ENCODE measurements at places on chromosomes 5 and 9. TPM values are rescaled to one million over a fixed set of nuclear protein-coding genes. Genes with fewer than 3 reads are reported as not detected.

The ENDOG gene
- 37.9 TPM for total RNA-seq

The GPR151 gene
- not detected for total RNA-seq

- DNase-seq = no peak
Measured at GRCh38 chr5:150774145-150774544, 4.4 kb upstream of the SMIM3 start.

- DNase-seq = no peak
Measured at GRCh38 chr9:116928884-116929283, 241.8 kb downstream of the TRIM32 start.

DNA sequence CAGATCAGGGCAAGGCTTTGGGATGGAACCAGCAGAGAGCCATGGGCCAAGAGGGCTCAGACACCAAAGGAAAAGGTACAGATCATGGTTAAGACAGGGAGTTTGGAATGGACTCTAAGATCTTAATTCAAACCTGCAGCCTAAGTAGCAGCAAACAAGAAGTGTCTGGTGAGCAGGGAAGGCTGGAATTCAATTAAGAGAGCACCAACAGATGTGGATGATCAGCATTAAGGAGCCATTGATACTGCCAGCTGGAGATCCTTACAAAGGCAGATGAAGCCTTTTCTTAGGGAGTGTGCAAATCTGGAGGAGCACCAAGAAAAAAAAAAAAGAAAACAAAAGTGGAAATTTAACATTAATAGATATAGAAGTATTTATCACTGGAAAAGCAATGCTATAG is 516.8 kb downstream of the RASEF start:
- DNase-seq = no peak

The NRG2 gene
- total RNA-seq = 7.3 TPM

The SLC27A6 gene
- total RNA-seq = 0.41 TPM

- no peak for DNase-seq
Measured at GRCh38 chr5:115736690-115737005, 79.8 kb downstream of the CDO1 start.

DNA sequence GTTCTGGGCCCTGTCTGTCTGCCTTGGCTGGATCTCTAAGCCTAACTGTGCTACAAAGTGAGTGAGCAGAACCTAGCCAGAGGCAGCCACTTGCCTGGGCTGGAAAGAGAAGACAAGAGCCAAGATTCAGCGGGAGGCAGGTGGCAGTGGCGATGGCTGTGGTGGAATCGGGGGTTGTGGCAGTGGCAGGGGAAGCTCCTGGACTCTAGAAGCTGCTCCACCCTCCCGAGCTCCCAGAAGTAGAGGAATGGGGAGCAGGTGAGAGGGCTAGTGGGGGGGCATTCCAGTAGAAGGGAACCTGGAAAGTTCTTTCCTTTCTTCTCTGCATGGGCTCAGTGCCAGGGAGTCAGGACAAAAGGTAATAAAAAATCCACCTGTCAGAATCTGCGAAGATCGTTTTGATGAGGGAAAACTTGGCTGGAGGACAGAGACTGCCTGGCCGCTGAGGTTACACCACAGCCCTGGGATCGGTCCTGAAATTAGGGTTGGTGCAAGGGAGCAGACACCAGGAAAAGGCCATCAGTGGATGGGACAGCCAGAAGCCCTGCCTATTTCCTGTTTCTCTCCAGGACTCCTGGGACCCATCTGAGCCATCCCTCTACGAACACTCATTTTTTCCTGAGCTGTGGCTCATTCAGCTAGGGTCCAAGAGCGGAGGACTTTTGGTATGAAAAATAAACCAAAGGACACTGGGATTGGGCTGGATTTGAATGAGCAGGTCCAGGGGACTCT is 1.6 kb downstream of the CRAT start:
- DNase-seq = peak; percentile 77

GRCh38 chr5:177290816-177291596 is 12.5 kb downstream of the RAB24 start:
- no peak for DNase-seq

The SLCO4C1 gene
- total RNA-seq = 3.6 TPM

- no peak for DNase-seq
Measured at GRCh38 chr5:67305913-67306710, 109.5 kb upstream of the CD180 start.

- DNase-seq = no peak
Measured at GRCh38 chr5:179123491-179124272, 63.5 kb downstream of the ZNF354C start.

- DNase-seq = no peak
Measured at GRCh38 chr5:54176066-54176830, 134.1 kb downstream of the ARL15 start.

DNA sequence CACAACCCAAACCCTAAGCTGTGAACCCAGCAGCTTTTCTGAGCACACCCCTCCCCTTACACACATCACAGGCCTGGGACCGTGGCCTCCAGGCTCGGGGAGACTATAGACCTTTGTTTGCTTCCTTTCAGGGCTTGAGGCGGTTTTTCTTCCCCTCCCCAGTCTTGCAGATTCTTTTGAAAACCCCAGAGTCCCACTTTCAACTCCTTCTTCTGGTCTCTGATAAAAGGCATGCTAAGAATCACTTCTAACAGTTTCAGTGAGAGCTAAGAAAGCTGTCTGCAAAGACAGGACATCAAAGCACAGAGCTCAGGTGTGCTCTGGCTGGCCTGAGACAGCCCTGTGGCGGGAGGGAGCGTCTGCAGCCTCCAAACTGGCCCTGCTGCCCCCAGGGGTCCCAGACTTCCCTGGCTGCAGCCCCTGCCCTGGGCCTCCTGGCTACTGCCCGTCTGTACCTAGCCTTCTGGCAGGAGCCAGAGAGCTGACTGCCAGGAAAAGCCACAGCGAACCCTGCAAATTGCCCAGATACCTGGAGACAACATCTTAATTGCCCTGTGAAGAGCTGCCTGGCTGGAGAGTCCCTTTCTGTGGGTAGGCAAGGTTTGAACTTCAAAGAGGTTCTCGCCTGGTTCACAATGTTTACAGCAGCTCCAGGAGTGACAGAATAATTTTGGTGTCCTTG is 138.9 kb downstream of the GADD45G start:
- no peak for DNase-seq

- DNase-seq = no peak
Measured at GRCh38 chr5:72366324-72366976, 46.3 kb downstream of the PTCD2 start.

- DNase-seq = peak; percentile 95
Measured at GRCh38 chr5:83076742-83077661, at the start of the genes TMEM167A and XRCC4. Gene TMEM167A, minus strand, starts transcription at chr5:83077394. Its CDS starts 71 bp downstream, at chr5:83077323. Gene XRCC4, plus strand, starts transcription at chr5:83077547. Its CDS starts 27,373 bp downstream, at chr5:83104920.

The PLPP7 gene
- total RNA-seq = 1.0 TPM

GRCh38 chr5:171291371-171291770 is 17.7 kb upstream of the TLX3 start:
- no peak for DNase-seq

The ANKRD34B gene
- total RNA-seq = not detected
